ENCODE measurements at places on chromosomes 12 and 14.

- DNase-seq: no peak
Measured at GRCh38 chr14:103257211-103257962, 76.7 kb upstream of the EIF5 start.

DNA sequence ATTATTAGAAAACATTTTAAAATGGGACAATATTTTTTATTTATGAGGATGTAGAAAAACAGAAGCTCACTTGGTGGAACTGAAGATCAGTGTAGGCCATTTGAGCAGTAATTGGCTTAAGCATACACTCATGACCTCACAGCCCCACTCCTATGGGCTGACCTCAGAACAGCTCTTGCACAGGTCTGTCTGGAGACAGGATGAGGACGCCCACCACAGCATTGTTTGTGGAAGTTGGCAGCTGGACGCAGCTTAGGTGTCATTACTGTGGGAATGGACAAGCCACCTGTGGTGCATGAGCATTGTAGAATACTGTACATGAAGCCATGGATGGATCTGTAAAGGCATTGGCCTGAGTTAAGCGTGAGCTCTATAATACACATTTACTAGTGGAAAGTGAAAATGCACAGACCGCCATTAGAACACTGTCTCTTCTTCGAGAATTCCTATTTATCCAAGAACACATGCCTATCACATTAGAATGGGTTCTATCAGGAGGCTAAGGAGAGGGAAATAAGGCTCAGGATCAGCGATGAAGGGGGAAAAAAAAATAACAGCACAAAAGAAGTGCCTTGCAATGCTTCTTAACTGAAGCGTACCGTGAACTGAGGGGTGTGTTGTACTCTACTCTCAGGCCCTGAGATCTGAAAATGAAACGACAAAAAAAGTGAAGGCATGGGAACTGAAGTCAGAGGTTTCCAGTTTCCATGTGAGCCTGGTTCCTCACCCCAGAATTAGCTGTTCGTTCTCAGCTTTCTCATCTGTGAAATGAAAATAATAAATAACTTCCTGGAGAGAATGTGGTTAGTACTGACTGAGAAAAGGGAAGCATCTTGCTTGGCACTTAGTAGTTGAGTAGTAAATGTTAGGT lies 33.6 kb downstream of the KCNA1 start:
- DNase-seq: no peak

GRCh38 chr12:96327346-96327745 lies 72.9 kb downstream of the CDK17 start:
- no peak for DNase-seq

DNA sequence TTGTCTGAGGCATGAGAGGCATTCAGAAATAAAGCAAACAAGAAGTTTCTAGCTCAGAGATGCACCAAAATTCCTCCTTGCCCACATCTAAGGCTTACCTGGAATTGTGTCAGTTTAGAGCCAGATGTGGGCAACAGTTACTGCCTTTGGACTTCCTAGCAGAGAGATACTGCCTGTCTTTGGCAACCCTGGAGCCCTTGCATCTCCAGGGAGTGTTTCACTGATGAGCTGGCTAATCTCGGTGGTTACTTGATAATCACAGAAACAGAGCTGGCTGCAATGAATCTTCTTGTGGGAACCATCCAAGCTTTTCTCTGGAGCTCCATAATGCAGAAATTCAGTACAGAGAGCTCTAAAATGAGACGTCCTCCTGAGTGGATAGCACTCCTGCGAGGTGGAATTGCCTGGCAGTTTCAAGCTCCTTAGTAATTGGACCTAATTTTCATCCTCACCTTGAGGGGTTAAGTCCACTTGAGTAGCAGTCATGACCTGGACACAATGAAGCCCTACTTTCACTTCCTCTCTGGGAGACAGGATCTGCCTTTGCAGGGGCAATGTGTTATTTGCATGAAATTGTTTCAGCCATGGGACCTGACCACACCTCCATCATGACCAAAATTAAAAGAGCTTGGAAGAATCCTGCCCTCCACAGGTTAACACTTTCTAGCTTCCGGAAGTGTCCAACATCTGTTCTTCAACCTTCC lies 108.8 kb upstream of the ARHGAP5 start:
- no peak for DNase-seq

DNA sequence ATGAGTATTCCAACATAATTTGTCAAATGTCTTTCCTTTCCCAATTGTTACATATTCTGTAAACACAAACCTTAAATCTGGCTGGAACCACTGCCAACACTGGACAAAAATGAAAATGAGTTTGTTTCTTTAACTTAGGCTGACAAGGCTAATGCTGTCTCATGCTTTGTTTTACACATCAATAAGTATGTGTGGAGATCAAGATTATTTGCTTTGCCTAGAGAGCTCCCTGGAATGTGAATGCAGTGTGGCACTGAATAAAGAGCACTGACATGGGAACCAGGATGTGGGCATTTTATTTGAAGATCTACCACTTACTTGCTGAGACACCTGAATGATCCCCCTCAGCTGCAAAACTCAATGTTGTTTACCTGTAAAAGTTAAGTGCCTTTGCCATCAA lies 61.7 kb downstream of the RALGAPA1 start:
- no peak for DNase-seq

GRCh38 chr12:47413806-47414205 lies 292.0 kb downstream of the RPAP3 start:
- no peak for DNase-seq

DNA sequence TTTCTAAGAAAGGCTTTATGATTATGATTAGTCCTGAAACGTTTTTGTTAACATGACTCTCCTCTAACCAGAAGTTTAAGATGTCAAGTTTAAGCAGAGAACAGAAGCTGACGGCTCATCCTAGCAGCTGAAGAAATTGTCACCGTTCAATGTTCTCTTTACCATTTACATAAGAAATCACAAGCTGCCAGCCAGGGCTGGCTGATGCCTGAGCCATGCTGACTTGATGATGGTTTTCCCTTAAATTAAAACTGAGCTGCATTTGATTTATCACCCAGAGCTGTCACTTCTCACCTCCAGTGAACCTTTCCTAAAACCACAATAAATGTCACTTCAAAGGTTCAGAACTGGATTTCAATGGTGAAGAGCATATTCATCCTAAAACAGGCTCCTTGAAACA lies 153.6 kb downstream of the KTN1 start:
- DNase-seq: no peak

- no peak for DNase-seq
Measured at GRCh38 chr14:78666336-78667056, 496.3 kb downstream of the NRXN3 start.

Measured in stimulated activated naive CD4-positive, alpha-beta T cell treated with Interleukin-2 at 50 U/mL for 16 hours (primary cell).